ENCODE measurements at places on chromosomes 3 and 15. TPM values are rescaled to one million over a fixed set of nuclear protein-coding genes. Genes with fewer than 3 reads are reported as not detected.

The ALDH1A2 gene
- total RNA-seq = 2.6 TPM

The ITGA11 gene
- 1.6 TPM for total RNA-seq

The CCDC39 gene
- 0.06 TPM for total RNA-seq

The TOMM70 gene
- total RNA-seq = 37.6 TPM

The CCR8 gene
- total RNA-seq = not detected

The DPH3 gene
- total RNA-seq = 24.4 TPM

The RTP3 gene
- not detected for total RNA-seq

The LDHAL6B gene
- total RNA-seq = not detected

The PPP1R2 gene
- total RNA-seq = 109 TPM

The GPD1L gene
- total RNA-seq = 17.3 TPM

The PRR23C gene
- not detected for total RNA-seq

The ITPKA gene
- total RNA-seq = 0.16 TPM

The NDN gene
- total RNA-seq = 9.9 TPM

The ITIH1 gene
- total RNA-seq = 0.16 TPM

The SMAD6 gene
- total RNA-seq = 3.9 TPM

The CASR gene
- total RNA-seq = not detected

The INTS14 gene
- 27.4 TPM for total RNA-seq

The SAMMSON gene
- total RNA-seq = not detected

The PLCH1 gene
- not detected for total RNA-seq

The SLC22A14 gene
- total RNA-seq = 0.31 TPM

The PRR20G gene
- not detected for total RNA-seq

The FETUB gene
- total RNA-seq = not detected

Data from bladder microvascular endothelial cell (primary cell).